A172 (cell line): ENCODE measurements at places on chromosomes 3 and 15. TPM values are rescaled to one million over a fixed set of nuclear protein-coding genes. Genes with fewer than 3 reads are reported as not detected.

GRCh38 chr3:100429187-100429716 lies 27.9 kb downstream of the LNP1 start:
- no peak for DNase-seq

DNA sequence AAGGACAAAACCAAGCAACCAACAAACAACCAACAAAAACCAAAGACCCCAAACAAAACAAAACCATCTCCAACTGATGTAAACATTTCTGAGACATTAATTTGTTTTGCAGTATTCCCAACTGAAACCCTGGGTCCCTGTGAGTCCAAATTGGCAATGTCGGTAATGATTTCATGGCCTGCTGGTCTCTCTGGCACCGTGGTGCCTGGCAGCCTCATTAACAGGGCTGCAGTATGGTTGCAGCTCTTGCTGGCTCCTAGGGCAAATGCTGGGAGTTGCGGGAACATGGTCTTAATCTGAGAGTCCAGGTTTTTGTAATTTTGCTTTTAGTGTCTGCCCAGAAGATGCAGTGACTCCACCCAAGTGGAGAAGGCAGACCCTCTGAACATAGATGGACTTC lies 128.3 kb downstream of the SV2B start:
- DNase-seq: no peak

GRCh38 chr15:41337631-41338522 lies 5.2 kb downstream of the NUSAP1 start:
- no peak for DNase-seq

- no peak for DNase-seq
Observed at GRCh38 chr3:31354373-31354772, 178.4 kb upstream of the STT3B start.

- DNase-seq: no peak
Observed at GRCh38 chr3:157125101-157125500, 34.8 kb downstream of the CCNL1 start.

DNA sequence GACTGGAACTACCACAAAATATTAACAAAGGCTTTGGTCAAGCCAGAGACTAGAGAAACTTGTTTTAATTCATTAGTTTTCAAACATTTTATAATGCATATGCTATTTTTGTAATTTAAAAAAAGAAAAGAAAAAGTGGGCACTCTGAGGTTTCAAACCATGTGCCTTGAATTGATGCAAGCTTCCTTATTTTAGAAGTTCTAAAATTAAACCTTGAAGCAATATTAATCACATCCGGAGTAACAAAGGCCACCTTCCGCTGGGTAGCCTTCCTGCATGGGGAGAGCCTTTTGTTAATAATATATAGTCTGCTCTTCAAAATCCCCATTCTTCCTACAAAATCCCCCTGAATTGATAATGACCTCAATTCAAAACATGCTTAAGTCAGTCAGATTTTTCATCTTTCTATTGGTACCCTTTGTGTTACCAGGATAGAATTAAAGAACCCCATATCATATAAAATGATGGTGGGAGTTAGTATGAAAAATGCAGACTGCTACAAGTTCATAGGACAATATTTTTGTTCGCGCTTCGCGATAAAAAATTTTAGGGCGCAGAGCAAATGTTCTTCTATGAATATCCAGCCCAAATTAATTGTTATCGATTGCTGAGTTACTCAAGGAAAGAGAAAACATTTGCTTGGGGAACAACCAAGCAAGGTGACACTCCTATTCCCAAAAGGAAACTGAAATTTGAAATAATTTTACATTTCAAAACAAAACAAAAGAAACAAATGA lies 30.6 kb downstream of the LDHAL6B start:
- no peak for DNase-seq

- no peak for DNase-seq
Observed at GRCh38 chr3:194582196-194582905, 50.9 kb downstream of the TMEM44 start.

- DNase-seq: no peak
Observed at GRCh38 chr15:34789326-34789725, 6.0 kb downstream of the ACTC1 start.

GRCh38 chr3:140243575-140243974 lies 308.6 kb downstream of the CLSTN2 start:
- DNase-seq: no peak

DNA sequence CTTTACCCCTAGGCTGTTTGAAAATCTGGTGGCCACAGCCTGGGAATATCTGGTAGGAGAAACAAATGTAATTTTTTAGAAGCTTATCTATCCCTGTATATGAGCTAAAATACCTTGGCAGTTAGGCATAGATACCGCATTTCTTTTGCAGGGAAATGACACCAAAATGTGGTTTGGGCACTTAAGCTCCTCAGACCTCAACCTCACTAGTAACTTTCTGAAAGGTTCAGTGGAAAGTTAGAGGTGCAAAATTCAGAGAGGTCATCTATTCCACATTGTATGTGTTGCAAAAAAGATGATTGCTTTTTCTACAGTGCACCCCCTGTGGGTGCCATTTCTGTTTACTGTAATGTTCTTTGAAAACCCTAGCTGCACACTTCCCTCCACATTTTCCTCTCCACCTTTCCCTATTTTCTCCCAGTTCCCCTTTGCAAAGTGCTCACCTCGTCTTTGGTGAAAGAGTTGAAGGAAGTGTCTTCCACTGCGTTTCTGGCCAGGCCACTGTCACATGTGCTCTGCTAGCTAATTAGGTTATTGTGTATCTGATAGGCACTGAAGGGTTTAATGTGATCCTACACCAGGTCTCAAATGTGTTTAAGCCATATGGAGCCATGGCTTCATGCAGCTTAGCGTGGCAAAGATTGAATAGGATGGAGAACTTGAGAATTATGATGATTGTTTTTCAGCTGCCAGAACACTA lies 1.3 kb downstream of the SACM1L start:
- DNase-seq: no peak

DNA sequence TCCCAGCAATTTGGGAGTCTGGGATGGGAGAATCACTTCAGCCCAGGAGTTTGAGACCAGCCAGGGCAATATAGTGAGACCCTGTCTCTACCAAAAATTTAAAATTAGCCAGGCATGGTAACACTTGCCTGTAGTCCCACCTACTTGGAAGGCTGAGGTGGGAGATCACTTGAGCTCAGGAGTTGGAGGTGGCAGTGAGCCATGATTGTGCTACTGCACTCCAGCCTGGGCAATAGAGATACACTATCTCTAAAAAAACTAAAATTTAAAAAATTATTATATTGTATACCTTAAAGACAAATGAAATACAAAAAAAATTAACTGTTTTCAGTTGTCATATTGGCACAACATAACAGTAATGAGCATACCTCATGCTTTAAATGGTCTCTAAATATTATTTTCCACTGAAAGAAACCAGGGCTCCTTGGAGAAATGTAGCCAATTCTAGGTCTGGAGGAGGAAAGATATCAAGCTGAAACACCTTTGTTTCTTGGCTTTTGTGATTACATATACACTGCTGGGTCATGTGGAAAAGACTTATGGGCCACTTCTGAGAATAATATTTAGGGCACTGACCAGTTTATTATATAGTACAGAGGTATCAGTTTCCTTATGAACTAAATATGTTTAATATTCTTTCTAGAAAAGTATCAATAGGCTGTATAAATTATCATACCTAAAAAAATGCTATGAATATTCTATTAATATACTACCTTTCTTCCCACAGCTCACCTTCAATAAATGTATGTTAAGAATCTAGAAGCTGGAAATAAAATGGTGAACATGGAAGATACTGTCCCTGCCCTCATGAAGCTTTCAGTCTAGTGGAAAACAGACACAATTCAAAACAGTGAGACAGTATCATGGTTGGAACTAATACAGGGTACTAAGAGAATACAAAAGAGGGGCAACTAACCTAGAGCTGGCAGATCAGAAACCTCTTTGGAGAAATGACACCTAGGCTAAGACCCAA lies 119.5 kb downstream of the TMCC1 start:
- DNase-seq: no peak

CMTM8 gene
- total RNA-seq: 3.4 and 3.5 TPM in 2 replicates

TRH gene
- total RNA-seq: not detected in 2 replicates

ISLR gene
- total RNA-seq: 0.41 and 0.53 TPM in 2 replicates

ALAS1 gene
- 60.1 and 66.9 TPM in 2 replicates for total RNA-seq

CAPN3 gene
- 0.12 TPM in 1 of 2 replicates, not detected in the other for total RNA-seq

GOLGA8J gene
- 0.40 TPM in 1 of 2 replicates, not detected in the other for total RNA-seq

KNG1 gene
- total RNA-seq: not detected in 2 replicates

SLC28A1 gene
- total RNA-seq: not detected in 2 replicates

FAM227B gene
- total RNA-seq: 5.9 and 8.6 TPM in 2 replicates

IGDCC3 gene
- 0.10 and 0.12 TPM in 2 replicates for total RNA-seq

VGLL3 gene
- total RNA-seq: not detected in 2 replicates

PPP1R14D gene
- not detected in 2 replicates for total RNA-seq

UBA7 gene
- total RNA-seq: 13.1 and 19.7 TPM in 2 replicates
